NCI-H748 treated with DMSO at 0.1 percent for 48 hours (cell line): ENCODE measurements at places on chromosomes 1 and 21.

- no peak for DNase-seq
These were observed 11.8 kb downstream of the LMX1A start for GRCh38 chr1:165344736-165345135.

- DNase-seq = no peak
These were observed 337.8 kb upstream of the DAB1 start for GRCh38 chr1:57761628-57762027.

DNA sequence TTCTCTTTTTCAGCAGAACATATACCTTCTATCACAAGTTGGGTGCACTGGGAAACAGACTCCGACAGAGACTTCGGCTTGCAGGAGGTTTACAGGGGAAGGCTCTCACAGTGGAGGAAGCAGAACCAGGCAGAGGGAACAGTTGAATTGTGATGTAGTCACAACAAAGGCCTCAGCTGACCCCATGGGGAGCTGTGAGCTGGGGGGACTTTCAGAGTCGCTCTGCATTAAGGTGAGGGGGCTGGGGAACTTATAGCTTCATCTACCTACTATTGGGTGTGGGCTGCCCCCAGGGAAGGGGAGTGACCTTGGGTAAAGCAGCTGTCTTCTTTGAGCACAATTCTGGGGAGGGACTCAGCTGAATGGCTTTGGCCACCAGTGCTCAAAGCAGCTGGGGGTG, 94.9 kb upstream of the POU3F1 start:
- no peak for DNase-seq

DNA sequence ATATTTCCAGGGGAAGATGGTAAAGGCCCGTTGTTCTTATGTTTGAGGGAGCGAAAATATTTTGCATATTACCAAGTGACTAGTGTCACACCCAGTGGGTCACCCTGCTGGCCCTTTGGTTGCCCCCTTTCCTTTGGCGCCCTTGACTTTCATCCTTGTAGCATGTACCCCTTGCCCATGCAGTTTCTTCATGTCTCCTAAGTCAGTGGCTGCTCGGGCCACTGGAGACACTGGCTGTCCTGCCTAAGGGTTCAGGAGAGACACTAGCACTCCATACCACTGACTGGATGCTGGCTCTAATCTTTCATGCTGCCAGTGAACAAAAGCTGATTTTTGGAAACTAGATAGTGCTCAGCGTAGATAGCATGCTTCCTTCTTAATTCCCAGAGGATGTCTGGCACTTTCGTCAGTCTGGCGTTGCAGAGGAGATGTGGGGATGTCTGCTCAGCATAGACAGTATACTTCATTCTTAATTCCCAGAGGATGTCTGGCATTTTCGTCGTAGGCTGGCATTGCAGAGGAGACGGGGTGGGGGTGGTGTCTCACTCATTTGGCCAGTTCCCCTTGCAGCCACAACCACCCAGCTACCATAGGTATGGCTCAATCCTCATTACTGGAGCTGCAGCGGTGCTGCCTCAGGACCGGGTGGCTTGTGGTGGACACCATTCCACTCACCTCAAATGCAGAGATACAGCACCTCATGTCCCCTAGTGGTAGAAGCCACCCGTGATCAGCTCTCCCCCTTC, 770.9 kb upstream of the TPTE start:
- no peak for DNase-seq

DNA sequence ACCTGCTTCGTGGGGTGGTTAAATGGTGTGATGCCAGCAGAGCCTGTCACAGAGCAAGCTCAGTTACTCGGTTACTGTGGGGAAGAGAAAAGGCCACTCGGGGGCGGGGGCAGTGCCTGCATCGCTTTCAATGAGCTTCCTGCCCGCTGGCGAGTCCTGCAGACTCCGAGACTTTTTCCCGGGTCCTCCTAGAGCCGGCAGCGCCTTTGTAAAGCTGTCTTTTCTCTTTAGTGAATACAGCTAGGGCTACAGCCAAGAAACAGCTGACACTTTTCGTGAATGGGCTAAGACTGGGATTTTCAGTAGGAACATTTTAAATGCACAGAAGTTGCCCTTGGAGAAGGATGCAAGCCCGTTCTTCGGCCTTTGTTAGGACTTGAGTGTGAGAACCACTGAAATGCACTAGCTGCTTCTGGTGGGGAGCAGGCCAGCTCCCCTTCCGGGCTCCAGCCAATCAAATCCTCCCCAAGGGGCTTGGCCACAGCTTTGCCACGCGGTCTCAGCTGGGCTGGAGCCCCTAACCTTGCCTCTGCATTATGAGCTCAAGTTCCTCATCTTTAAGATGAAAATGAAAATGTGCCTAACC, 23.4 kb upstream of the EFHD2 start:
- DNase-seq = no peak

DNA sequence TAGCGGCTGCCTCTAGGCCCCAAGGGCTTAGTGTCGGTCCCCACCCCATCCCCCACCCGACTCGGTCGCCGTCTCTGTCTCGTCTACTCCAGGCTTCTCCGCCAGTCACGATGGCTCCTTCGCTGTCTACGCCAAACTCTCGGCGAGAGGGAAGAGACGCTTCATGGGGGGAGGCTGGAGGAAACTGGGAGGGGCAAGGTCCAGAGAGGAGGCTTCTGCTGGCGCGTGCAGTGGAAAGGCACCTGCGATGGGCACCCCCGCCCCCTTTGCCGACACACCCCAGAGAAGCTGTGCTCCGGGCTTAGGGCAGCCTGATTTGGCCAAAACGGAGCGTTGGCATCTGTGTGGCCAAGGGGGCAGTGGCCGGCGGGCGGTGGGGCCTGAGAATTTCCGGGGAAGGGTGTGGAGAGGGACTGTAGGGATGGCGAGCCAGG, 1.2 kb upstream of the CSMD2 start:
- DNase-seq = no peak
